AG20443 (cell line): ENCODE measurements at places on chromosomes 11 and 22.
A peak's percentile ranks its signal among the peaks of the same experiment; 100 is the strongest.

DNA sequence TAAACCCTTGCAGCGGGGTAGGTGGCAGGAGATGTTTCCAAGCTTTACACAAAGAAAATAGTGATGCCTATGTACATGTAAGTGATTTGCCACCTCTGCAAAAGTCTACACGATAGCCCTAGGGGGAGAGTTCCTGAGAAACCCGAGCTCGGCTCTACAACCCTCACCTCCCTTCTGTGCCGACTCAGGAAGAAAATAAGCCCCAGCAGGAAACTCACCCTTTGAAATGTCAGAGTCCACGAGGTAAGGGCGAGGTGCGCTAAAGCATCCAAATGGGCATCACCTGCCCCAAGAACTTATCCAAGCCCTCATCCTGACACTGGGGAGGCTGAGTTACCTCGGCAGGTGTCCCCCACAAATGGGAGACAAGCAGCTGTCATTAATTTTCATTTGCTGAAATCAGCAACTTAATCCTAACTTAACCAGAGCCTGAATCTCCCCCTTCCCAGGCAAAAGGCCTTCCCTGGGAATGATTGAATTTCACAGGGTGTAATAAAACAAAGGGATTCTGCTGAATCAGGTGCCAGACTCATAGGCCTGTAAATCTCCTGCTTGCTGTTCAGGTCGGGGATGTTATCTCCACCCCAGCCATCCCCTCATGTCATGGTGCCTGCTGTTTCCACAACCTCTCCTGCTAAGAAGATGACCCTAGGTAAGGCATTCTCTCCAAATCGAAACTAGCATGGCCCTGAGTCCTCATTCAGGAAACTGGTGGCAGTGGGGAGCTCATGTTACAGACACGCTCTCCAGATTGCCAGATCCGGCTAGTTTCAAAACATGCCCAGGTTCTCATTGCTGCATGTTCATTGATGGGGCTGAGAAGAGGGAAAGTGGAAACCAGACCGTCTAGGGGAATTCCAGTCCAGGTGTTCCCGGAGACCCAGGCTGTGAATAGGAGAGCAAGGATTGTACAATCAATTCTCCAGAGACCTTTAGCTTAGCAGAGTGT is 105.3 kb upstream of the KIRREL3 start:
- DNase-seq = peak; percentile 38

DNA sequence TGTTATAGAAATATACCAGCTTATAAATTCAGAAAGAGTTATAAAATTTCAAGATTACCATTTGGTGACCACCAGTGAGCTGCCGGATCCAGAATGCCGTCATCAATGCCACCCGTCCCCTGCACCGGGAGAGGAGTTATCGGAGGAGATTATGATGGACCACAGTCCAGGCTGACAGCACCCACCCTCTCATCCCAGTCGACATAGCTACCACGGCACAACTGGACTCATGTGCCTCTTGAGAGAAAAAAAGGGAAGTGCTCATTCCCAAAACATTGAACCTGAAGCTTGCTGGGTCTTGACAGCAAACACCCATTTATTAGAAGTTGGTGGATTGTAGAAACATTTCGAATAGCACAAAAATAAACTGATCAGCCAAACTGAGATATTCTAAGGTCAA is 1331.5 kb downstream of the TBC1D22A start:
- no peak for DNase-seq

- peak; percentile 56 for DNase-seq
Measured at GRCh38 chr22:45493286-45493771, 9.4 kb upstream of the FBLN1 start.

DNA sequence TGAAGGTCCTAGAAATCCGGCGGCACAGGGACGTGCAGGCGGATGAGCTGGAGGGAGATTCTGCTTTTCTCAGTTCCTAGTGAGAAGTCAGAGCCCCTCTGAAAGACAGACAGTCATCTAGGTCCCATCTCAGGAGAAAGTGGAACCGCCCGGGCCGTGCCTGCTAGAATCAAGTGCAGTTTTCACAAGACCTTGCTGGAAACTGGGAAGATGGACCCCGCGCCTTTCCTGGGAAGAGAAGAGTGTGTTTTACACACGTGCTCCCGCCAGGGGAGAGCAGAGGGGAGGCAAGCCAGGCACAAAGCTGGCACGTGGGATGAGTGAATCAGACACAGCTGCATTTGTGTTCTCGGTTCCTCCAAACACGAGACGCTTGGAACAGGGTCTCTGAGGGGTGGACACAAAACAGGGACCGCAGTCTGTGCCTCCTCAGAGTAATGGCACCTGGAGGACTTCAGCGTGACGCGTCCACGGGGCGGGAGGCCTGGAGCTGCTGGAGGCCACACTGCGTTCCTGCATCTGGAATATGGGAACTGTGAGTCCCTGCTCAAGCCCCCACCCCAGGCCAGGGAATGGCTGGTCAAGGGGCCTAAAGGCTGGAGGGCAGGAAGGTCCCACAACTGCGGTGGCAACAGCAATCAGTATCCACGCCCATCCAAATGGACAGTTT is 218.3 kb downstream of the BRD1 start:
- DNase-seq = no peak

DNA sequence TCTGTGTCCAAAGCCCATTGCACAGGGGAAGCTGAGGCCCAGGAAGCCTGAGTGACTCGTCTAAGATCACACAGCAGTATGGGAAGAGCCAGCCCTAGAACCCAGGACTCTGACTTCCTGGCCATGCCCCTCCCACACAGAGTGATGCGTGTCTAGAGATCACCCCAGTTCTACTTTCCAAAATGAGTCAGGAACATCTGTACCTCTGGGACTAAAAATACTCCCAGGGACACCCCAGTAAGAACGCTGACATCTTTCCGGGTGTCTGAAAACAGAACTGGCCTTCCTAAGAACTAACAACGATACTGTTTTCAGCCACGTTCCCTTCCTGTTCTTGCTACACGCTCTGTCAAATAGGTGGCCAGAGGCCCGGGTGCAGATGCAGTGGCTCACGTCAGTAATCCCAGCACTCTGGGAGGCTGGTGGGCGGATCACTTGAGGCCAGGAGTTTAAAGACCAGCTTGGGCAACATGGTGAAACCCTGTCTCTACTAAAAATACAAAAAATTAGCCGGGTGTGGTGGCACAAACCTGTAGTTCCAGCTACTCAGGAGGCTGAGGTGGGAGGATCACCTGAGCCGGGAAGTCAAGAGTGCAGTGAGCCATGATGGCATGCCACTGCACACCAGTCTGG is 21.7 kb upstream of the PDGFB start:
- no peak for DNase-seq

GRCh38 chr22:43879901-43880540 is 11.8 kb downstream of the PNPLA5 start:
- DNase-seq = no peak

DNA sequence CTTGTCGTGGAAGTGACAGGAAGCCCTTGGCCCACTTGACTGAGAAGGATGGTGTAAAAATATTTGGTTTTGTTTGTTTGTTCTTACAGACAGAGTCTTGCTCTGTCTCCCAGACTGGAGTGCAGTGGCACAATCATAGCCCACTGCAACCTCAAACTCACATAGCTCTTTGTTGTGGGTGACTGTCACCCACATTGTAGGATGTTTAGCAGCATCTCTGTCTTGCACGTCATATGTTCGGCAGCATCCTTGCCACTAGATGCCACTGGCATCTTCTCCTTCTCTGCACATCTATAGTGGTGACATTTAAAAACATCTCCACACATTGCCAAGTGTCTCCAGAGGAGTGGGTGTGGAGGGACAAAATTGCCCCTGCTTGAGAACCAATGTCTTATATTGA is 56.8 kb downstream of the PRR5L start:
- no peak for DNase-seq

DNA sequence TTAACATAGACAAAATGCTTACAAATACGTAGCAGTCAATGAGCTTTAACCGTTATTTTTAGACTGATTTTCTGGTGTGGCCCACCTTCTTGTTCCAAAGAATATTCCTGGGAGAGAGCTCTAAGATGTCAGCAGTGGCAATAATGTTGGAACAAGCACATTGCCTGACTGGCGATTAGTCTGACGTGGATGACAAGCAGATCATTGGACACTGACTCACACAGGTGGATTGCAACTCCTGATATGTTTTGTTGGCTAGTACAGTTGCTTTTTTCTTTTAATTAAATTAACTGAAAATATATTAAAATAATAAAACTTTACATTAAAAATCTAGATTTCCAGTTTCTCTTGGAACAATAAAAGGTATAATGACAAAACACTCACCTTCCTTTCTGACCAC is 78.0 kb downstream of the TENM4 start:
- no peak for DNase-seq

- DNase-seq = peak; percentile 84
Measured at GRCh38 chr11:9137293-9138132, 46.1 kb upstream of the SCUBE2 start.

- no peak for DNase-seq
Measured at GRCh38 chr22:44743804-44744211, 8.6 kb upstream of the ARHGAP8 start.

DNA sequence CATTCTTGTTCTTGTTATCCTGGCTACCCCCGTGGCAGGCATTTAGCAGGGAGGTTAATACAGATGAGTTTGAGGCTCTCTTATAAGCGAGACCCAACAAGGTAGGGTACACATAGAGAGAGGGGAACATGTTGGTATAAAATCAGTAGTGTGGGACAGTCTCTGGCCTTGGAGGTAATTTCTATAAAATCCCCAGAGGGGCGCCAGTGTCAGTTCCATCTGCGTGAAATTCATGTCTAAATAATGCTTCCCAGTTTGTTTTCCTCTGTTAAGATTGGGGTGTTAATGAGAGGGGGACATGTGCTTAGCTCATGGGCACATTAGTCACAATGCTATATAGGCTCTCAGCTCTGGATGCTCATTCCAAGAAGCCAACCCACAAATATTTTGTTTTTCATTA is 150.7 kb downstream of the MYO18B start:
- no peak for DNase-seq

DNA sequence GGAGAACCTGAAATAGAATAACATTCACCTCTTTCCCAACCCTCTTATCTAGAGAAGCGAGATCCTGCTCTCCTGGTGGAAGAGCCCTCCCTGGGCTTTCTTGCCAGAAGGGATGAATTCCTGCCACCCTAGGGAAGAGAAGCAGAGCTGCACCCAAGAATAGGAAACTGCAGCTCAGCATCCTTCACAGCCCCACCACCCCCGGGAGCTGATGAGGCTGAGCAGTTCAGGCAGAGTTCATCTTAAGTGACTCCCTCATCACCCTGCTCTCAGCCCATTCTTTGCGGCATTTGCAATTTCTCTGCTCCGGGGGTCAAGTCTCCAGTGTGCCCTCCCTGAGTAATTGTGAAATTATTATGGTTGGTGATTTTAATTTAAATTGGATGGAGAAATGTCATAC is 514.9 kb downstream of the BUD13 start:
- DNase-seq = no peak
